Stimulated activated CD8-positive, alpha-beta memory T cell treated with anti-CD3 and anti-CD28 coated beads, Interleukin-4, amount 100 ng/mL, for 48 hours (primary cell): ENCODE measurements at places on chromosomes 2 and 18.
A peak's percentile ranks its signal among the peaks of the same experiment; 100 is the strongest.

GRCh38 chr2:239876271-239876947 lies 148.7 kb downstream of the NDUFA10 start:
- DNase-seq = no peak

DNA sequence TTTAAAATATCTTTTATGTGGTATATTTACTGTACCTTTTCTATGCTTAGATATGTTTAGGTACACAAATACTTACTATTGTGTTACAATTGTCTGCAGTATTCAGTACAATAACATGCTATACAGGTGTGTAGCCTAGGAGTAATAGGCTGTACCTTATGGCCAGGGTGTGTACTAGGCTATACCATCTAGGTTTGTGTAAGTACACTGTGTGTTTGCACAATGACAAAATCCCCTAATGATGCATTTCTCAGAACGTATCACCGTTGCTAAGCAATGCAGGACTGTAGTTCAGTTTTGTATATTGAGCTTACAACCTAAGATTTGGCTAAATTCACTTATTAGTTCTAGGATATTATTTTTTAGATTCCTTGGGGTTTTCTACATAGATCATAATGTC lies 332.3 kb upstream of the HS6ST1 start:
- no peak for DNase-seq

GRCh38 chr2:160989778-160990177 lies 170.4 kb upstream of the TANK start:
- DNase-seq = no peak

- DNase-seq = no peak
Measured at GRCh38 chr2:216923706-216924105, 63.8 kb upstream of the TNP1 start.

DNA sequence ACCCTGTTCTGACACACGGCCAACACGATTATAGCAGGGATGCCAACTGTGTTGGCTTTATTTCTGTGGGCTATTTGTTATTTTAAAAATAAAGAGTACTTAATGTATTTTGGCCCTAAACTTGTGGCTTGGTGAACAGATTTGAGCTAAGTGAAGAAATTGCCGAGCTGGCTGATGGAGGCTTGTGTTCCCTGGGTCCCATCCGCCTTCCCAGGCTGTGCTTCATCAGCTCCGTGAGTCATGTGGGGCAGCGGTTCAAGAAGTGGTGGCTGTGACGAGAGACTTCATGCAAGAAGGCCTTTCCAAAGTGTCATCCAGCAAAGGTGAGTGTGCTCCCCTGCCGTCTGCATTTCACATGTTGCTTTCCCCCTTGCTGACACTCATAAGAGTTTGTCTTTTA lies 73.6 kb upstream of the NCK2 start:
- DNase-seq = no peak

DNA sequence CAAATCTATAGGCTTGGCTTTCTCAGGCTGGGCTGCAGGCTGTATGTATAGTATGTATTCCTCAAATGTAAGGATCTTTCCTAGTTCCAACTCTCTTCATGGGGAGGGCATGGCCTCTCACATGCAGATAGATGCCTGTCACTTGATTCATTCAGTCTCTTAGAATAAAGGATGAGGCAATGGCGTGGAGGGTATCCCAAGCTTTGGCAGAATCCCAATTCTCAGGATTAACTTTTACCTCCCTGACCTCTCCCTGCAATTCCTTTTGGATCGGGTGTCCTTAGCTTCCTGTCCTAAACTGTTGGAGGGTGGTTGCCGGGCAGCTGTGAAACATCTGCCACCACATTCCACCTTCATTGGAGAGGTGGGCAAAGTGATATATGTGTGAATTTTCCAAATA lies 80.3 kb downstream of the INSIG2 start:
- DNase-seq = no peak

DNA sequence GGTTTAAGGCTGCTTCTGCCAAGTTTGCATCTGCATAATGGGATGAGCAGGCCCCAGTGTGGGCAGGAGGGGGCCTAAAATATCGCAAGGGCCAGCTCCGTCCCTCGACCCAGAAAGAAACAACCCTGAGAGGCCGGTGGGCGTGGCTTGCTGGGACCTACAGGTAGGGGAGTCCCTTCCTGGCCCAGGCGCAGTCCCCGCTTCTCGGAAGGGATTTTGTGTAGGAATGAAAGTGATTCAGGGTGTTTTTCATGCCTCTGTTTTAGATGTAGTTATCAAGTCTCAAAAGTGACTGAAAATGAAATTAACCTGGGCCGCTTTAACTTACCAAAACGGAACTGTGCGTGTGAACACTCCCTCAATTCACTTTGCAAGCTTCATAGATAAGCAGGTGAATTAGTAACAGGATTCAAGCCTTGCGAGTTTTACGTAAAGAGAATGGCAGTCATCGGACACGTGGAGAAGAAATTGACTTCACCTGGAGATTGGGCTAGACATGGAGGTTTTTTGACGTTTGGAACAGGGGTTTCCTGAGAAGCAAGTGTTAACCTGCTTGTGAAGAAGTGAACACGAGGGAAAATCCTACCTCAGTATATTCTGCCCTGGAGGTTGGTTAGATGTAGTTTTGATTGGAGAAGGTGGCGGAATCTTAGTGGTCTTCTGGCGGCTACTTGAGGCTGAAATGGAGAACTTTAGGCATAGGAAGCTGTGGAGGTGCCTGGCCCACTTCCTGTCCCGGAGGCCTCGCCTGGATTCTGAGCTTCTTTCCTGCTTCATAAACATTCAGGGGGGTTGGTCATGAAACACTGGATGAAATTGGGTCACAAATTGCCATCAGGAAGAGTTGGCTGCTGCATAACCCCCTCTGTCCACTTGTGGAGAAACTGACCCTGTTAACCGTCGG lies 1.7 kb downstream of the NCK2 start:
- DNase-seq = peak; percentile 96

DNA sequence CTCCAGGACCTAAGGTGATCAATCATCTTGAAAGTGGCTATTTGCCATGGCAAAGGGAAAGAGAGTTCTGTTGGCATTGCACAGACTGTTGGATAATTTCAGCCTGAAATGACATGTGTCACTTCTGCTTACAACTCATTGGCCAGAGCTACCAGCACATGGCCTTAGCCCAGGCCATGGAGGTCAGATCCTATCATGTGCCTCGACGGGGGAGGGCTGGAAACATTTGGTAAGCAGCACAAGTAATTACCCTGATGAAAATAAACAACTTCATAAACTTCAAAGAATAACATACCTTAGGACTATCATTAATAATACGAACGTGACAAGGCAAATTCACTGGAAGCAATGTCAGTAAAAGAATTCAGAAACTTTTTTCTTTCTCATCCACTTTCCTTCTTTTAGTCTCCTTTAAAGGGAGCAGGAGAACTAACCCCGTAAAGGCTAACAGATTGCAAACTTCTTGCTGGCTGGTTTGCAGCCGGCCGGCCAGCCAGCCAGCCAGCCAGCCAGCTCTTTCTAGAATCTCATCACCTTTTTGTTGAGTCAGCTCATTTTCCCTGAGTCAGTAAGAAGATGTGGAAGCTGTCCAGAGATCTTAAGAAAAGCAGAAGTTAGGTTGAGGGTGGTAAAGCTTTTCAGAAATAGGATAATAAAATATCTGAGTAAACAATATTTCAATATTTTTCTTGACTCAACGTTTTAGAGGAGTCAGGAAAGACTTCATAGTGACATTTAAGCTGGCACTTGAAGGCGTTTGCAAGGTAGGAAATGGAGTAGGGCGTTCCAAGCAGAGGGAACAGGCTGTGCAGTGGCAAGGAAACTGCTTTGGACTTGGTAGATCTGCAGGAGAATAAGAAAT lies 31.9 kb downstream of the CNRIP1 start:
- DNase-seq = no peak

DNA sequence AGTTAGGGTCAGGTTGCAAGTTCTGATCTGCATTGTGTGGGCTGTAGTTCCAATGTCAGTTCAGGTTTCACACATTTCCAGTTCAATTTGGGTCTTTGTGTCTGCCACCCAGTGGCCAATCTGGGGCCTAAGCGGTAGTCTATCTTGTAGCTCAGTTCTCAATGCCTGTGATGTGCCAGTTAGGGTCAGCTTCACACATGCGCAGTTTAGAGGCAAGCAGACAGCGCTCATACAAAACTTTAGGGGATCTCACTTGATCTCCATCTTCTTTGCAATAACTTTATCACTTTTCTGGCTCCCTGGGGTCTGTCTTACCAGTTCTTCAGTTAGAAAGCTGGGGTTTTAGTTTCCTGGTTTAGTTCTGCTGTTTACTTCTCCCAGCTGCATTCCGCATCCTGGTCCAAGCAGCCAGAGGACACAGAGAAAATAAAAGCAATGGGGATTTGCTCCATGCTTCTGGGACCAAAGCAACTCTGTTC lies 11.0 kb upstream of the ZNF24 start:
- peak; percentile 55 for DNase-seq

- DNase-seq = no peak
Measured at GRCh38 chr2:64773461-64774118, 119.9 kb upstream of the SERTAD2 start.
